ENCODE measurements at places on chromosomes 6 and 20.

DNA sequence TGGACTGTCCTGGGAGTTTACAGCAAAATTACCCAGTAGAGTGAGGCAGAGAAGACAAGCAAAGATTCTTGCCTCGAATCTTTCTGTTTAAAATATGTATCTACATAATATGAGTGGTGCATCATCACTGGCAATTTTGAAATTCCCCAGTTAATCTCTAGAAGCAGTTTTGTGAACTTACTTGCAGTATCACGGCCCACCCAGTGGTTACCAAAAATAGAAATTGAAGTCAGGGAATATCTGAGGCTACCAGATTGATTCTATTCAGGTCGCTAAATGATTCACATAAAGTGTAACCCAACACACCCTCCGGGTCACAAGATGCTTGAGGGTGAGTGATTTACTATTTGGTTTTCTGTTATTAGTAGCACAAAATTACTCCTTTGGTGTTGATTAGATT, 111.9 kb downstream of the PPP1R14C start:
- DNase-seq = no peak

- no peak for DNase-seq
Observed at GRCh38 chr6:88443554-88443953, 277.4 kb upstream of the CNR1 start.

GRCh38 chr6:157850030-157850429, 27.0 kb downstream of the SNX9 start:
- no peak for DNase-seq

DNA sequence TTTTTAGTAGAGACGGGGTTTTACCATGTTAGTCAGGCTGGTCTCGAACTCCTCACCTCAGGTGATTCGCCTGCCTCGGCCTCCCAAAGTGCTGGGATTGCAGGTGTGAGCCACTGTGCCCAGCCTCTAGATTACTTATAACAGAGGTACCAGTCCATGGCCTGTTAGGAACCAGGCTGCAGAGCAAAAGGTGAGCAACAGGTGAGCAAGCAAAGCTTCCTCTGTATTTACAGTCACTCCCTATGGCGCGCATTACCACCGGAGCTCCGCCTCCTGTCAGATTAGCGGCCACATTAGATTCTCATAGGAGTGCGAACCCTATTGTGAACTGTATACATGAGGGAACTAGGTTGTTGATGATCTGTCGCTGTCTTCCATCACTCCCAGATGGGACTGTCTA, 178.0 kb upstream of the SALL4 start:
- DNase-seq = no peak

DNA sequence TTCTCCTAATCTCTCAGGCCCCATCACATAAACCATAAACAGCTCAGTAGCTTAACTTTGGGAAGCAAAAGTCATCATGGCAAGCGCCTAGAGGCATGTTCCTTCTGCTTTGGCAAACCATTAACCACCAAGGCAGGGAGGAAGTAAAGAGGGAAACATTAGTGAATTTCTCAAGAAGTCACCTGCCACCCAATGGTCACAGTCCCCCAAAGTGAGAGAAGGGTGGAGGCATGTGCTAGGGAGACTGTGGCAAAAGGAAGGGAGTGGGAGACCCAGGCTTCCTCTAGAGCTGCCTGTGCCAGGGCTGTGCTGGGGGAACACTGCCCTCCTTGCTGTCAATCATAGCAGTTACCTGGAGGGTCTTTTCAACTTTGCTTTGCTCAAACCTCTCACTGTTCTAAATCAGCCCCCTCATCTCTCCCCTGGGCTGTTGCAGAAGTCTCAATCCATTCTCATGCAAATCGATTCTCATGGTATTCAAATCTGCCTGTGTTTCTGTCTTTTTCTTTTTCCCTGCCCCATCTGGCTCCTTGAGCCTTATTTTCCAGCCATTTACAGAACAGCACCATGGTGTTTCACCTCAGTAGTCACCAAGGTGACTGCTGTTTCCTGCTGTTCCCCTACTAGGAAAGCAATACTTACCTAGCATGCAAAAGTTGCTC, 1.8 kb upstream of the RNF24 start:
- no peak for DNase-seq

GRCh38 chr6:139919107-139920026, 544.9 kb upstream of the CITED2 start:
- DNase-seq = no peak

- no peak for DNase-seq
Observed at GRCh38 chr6:132498638-132499037, 14.3 kb downstream of the STX7 start.

- no peak for DNase-seq
Observed at GRCh38 chr20:51496964-51497363, 45.6 kb downstream of the NFATC2 start.

GRCh38 chr20:34954904-34955230, 739 bp downstream of the GSS start:
- DNase-seq = peak; percentile 34

GRCh38 chr6:139582956-139583355, 208.5 kb upstream of the CITED2 start:
- no peak for DNase-seq

DNA sequence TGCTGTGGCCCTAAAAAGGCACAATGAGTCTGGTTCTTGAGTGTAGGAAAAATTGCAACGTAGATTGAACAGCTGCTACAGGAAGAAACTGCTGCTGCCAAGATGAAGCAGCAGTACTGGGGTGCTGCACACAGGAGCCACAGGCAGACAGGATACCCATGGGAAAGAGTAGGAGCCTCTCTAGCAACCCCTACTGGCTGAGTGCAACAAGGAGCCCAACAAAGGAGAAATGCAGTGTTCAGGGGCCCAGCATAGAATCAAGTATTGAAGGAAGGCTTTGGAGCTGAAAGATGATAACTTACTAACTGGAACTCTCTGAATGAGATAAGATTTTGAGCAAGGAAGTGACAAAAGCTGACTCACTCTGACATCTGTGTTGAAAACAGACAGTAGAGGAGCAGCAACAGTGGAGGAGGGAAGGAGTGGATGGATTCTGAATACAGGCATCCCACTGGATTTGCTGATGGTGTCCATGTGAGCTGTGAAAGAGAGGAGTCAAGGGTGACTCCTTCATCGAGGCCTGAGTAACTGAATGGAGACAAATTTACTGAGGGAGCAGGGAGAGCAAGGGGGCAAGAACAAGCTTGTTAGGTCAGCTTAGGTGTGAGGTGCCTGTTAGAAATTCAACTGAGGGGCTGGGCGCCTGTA, 534.7 kb upstream of the JARID2 start:
- no peak for DNase-seq

GRCh38 chr6:80165143-80165542, 58.7 kb downstream of the BCKDHB start:
- DNase-seq = no peak

- no peak for DNase-seq
Observed at GRCh38 chr20:14921513-14921912, 584.1 kb upstream of the FLRT3 start.

DNA sequence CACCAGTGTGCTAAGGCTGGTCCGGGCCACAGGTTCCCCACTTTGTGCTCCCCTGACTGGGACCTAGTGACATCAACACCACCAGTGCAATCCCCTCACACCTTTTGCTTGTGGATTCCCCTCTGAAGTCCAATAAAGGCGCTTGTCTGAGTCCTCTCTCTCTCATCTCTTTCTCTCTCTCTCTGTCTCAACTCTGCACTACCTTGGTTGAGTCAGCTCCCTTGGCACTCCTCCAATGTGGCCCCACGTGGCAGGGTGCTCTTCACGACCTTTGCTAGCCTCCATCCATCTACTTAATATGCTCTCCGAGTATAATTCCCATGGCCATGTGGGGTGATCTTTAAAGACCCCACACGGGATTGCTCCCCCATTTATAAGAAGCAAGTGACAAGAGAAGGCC, 385.0 kb downstream of the CD83 start:
- DNase-seq = no peak

DNA sequence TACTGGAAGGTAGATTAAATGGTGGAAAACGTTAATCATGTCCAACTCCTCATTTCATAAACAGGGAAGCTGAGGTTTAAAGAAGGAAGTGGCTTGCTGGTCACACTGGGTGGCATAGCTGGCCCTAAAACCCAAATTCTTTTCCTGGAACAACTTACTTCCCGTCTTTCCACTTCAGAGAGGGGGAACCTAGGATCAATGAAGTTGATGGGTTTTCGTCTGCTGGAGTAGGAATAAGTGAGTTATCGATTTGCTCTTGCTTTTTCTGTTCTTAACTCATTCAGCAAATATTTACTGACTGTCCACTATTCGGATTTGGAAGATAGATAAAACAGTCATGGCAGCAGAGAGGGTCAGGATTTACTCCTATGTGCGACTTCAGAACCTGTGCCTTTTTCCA, 1.2 kb upstream of the SYS1 start:
- no peak for DNase-seq

DNA sequence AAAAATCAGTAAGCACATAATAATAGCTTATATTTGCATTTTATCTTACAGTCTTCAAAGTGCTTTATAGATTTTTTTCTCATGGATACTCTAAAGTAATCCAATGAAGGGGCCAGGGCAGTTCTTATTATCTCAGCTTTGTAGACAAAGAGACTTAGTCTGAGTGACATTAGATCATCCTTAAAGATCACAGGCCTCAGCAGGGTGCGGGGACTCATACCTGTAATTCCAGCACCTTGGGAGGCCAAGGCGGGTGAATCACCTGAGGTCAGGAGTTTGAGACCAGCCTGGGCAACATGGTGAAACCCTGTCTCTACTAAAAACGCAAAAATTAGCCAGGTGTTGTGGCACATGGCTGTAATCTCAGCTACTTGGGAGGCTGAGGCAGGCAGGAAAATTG, 14.5 kb downstream of the FERMT1 start:
- no peak for DNase-seq

- no peak for DNase-seq
Observed at GRCh38 chr20:62953839-62954703, 1.6 kb downstream of the SLC17A9 start.

DNA sequence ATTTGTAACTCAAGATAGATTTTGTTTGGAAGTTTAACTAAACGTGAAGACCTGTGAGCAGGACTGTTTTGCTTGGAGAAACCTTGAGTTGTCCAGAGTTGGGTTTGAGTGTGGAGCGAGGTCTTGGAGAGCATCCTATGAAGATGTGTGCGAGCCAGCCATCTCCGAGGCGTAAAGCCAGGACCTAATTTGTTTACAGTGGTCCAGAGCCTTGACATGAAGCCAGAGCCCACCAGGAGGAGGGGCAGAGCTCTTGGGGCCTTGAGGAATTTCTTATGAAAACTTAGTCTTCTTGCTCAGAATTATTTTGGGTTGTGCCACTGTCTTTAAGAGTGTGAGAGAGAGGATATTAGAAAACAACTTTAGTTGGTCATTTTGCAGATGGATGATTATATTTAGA, 6.3 kb downstream of the CHMP4B start:
- DNase-seq = no peak

DNA sequence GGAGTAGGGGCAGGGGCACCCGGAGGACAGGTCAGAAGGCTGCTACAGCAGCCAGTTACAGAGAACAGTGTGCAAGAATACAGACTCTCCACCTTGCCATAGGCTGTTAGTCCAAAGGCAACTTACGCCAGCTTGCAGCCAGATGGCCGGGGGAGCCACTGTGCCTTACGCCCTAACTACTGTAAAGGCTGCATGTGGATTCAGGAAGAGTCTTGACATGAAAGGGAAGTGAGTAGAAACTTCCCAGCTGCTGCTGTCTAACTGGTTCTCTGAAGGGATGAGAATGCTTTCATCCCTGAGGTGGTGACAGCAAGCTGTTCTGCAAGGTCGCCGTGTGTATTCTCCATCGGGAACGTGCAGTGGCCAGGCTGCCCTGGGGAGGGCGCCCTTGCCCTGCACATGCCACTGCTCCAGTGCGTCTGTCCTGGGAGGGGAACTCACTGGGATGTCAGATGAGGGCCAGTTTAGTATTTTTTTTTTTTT, 46.1 kb downstream of the LYRM4 start:
- no peak for DNase-seq

DNA sequence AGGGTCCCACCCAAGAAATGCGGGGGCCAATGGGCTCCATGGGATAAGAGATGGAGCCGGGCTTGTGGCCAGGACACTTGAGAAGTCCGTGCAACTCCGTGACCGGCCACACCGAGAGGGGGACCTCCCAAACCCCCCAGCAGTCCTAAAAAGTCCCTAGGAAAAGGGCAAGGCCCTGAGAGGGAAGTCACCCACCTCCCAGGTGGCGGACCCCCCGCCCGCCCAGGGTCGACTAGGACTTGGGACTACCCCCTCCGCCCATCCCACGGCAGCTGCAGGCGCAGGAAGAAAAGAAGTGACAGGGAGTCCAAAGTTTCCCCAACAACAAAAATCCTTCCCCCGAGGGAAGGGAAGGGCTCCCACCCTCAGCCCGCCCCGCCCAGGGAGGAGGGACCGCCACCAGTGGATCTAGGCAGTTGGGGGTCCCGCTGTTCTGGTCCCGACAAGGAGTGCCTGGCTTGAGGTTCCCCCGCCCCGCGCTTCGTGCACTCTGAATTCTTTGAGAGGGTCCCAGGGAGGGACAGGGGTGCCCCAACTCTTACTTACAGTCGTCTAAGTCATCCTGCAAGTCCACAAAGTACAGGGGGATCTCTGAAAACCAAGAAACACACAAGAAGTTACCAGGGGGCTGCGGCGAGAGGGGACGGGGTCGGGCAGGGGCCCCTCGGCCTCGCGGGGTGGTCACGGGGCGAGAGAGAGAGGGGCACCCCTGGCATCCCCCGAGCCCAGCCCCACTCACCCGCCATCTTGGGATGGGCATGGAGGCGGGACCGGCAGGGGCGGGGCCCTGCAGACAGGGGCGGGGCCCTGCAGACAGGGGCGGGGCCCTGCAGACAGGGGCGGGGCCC, 611 bp upstream of the RAB22A start:
- no peak for DNase-seq

DNA sequence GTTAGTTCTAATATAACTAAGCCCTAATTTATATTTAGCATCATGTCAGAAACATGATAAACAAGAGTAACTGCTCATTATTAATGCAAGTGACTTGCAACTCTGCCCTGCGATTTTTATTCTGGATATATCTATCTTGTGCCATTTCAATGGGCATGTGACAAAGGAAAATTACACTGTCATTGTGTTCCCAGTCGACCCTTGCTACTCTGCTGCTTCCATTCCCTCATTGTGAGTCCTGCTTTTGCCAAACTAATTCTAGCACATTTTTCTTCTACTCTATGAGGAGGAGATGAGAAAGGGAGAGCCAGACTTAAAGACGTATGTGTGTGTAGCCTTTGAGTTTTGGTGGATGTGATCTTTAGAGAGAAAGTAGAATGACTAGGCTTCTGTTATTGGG, 275.9 kb downstream of the ARHGAP18 start:
- no peak for DNase-seq

GRCh38 chr6:110523451-110524021, 47.1 kb upstream of the SLC22A16 start:
- no peak for DNase-seq

GRCh38 chr20:5065879-5066383, 53.8 kb downstream of the PCNA start:
- no peak for DNase-seq

- DNase-seq = no peak
Observed at GRCh38 chr6:15623276-15624116, 39.3 kb downstream of the DTNBP1 start.

GRCh38 chr6:25637960-25638434, 14.0 kb upstream of the SCGN start:
- DNase-seq = no peak

GRCh38 chr6:321158-321438, 28.8 kb downstream of the DUSP22 start:
- DNase-seq = no peak

- DNase-seq = no peak
Observed at GRCh38 chr20:63843778-63844177, 12.7 kb upstream of the ZBTB46 start.
